ENCODE measurements at places on chromosomes 16 and 17. TPM values are rescaled to one million over a fixed set of nuclear protein-coding genes. Genes with fewer than 3 reads are reported as not detected.

- no peak for DNase-seq
Measured at GRCh38 chr16:30352488-30353401, 2.4 kb downstream of the CD2BP2 start.

GRCh38 chr17:76307966-76308338, at the start of gene QRICH2:
TSS of gene QRICH2 (minus strand) at chr17:76308276. CDS start at chr17:76307998, 278 bp downstream.
- no peak for DNase-seq

DNA sequence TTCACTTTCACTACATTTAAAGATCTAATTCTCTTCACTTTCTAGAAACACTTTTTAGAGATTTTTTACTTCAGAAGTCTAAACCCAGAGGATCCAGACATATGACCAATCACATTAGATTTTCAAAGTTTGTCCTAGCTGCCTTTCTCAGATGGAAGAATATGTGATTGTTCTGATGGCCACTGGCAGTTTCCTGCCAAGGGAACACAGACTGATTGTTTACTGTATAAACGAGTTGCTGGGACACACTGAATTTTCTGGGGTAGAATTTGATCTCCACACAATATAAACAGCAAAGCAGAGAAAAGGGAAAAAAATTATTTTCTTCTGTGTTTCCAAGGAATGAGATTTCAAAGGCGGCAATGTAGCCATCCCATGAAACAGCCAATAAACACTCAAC, 480.0 kb downstream of the TOX3 start:
- no peak for DNase-seq

DNA sequence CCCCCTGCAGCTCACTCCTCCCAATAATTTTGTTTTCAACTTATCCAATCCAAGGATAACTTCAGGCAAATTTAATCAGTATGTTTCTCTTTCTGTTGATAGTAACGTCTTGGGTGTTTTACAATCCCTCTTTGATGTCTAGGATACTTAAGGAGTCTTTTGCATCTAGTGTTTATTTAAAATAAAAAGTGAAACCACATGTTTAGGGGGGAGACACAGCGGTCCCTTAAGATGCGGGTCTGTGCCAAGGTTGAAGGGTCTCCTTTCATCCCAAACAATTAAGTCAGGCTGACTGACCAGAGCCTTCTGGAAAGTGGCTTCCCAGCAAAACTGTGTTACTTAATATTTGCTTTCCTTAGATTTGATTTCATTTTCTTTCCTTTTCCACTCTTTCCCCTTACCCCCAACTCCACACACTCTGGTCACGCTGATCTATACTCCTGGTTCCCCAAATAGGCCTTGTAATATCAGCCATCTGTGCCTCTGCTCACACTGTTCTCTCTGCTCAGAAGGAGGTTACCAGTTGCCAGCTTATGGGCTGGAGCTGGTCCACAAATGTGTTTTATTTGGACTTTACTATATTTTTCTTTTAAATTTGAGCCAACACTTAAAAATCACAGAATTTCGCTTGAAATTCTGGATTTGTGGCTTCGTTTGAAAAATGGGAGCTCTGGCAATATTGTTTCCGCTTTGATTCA, 11.2 kb downstream of the ANKS4B start:
- DNase-seq, result no peak

TBX6 gene
- polyA plus RNA-seq, result 0.85 TPM

STH gene
- polyA plus RNA-seq, result not detected

All from right lung (tissue), 10 donors.